ENCODE measurements at places on chromosomes 13 and 19. TPM values are rescaled to one million over a fixed set of nuclear protein-coding genes. Genes with fewer than 3 reads are reported as not detected.

Gene LMO7
- total RNA-seq, result 24.0 TPM

Gene LGALS7B
- total RNA-seq, result not detected

Gene LMTK3
- total RNA-seq, result 21.4 TPM

Gene KL
- 0.15 TPM for total RNA-seq

Gene LILRB3
- total RNA-seq, result 2.1 TPM

Gene LILRA5
- total RNA-seq, result 82.1 TPM

Gene KLK6
- total RNA-seq, result not detected

Gene HSPBP1
- total RNA-seq, result 19.2 TPM

Gene ZNF560
- not detected for total RNA-seq

Gene SOX21
- total RNA-seq, result not detected

Gene FGF21
- not detected for total RNA-seq

Gene EBI3
- total RNA-seq, result not detected
